MCF 10A (cell line): ENCODE measurements at places on chromosomes 1 and 21. TPM values are rescaled to one million over a fixed set of nuclear protein-coding genes. Genes with fewer than 3 reads are reported as not detected.

DNA sequence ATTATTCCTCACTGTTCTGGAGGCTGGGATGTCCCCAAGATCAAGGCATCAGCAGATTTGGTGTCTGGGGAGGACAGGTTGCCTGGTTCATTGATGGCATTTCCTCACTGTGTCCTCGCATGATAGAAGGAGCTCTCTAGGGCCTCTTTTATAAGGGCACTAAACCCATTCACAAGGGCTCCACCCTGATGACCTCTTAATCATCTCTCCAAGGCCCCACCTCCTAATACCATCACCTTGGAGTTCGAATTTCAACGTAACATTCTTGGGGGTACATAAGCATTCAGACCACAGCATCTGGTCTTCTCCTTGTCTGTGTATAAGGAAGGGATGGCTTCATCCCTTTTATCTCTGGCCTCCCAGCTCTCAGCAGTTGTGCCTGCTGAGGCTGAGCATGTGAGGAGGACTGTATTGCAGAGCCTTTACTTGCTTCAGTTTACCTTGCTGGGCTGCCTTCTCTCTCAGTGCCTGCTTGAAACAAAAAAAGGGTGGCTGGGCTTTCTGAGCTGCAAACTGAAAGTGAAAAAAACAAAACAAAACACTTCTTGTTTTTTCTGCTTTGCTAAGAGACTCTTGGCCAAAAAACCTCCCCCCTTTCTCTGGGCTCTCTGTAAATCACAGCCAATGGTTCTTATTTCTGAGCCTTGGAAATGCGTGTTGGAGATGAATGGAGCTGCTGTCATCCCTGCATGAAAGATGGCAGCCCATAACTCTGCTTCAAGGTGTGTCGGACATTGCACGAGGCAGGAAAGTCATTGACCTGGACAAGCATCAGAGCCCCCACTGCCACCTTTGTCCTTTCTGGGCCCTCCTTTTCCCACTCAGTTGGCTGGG is 75.8 kb downstream of the RHOU start:
- DNase-seq: no peak

- DNase-seq: no peak
Measured at GRCh38 chr1:5465281-5465711, 526.9 kb downstream of the NPHP4 start.

The OR2T29 gene
- total RNA-seq: not detected in 2 replicates

GRCh38 chr1:1207571-1207892 is 1.1 kb upstream of the TNFRSF18 start:
- no peak for DNase-seq

- no peak for DNase-seq
Measured at GRCh38 chr21:33069645-33069993, 322 bp upstream of the OLIG1 start.

The CD101 gene
- total RNA-seq: 0.37 and 0.42 TPM in 2 replicates

DNA sequence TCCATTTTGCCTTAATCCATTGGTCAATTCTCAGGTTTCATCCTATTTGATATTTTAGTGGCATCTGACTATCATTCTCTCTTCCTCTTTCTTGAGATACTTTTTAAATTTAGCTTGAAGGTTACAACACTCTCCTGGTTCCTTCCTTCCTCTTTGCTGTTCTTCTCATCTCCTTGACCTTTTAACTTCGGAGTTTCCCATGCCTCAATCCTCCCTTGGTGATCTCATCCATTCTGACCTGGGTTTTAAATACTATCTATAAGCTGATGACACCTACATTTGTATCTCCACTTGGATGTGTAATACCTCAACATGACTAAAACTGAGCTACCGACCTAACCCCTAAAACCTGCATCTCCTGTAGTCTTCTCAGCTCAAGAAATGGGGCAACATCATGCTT is 4.8 kb upstream of the ZNF687 start:
- DNase-seq: no peak

The SPRR2B gene
- not detected in 2 replicates for total RNA-seq

GRCh38 chr1:38083541-38083940 is 36.9 kb upstream of the POU3F1 start:
- DNase-seq: no peak

DNA sequence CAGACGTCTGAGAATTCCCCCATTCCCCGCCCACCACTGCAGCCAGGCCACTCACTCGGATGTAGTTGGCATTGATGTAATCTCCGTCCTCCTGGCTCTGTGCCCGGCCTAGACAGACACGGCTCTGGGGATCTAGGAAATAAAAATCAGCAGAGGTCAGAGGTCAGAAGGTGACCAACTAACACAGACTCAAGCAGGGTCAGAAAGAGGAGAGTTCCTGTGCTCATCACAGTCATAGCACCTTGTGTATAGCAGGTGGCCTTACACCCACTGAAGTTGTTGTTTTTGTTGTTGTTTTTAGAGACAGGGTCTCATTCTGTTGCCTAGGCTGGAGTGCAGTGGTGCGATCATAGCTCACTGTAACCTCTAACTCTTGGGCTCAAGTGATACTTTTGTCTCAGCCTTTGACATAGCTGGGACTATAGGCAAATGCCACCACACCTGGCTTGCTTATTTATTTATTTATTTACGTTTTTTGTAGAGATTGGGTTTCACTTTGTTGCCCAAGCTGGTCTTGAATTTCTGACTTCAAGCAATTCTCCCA is 4.9 kb downstream of the PTPN7 start:
- DNase-seq: peak; percentile 92

The KRTAP19-1 gene
- not detected in 2 replicates for total RNA-seq

GRCh38 chr21:46622226-46622625 is 13.2 kb upstream of the PRMT2 start:
- no peak for DNase-seq

DNA sequence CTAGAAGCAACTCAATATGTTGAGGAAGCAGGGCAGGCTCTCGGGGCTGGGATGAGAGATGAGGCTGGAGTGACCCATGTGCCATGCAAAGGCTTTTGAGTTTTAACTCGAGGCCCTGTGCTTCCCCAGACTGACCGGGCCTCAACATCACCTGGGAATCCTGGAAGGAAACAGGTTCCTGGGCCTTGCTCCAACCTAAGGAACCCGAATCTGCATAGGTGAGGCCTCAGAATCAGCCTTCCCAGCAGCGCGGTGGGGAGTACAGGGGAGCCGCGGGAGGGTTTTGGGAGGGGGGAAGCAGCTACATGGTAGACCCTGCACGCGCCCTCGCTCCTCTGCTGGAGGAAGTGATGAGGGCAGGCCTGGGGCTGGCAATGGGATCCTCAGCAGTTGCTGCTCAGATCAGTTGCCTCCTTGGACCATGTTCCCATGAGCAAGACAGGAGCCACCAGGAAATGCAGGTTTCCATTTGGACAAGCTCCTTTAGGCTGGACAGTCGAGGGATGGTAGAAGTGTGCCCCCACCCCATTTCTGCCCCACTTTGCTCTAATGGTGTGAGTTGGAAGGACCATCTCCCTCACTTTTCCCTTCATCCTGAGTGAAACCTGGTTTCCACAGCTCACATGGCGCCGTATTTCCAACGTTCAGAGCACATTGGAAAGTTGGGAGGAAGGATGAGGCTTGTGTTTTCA is 4.5 kb upstream of the KIAA1614 start:
- no peak for DNase-seq

GRCh38 chr1:4755864-4756504 is 101.6 kb downstream of the AJAP1 start:
- DNase-seq: no peak

DNA sequence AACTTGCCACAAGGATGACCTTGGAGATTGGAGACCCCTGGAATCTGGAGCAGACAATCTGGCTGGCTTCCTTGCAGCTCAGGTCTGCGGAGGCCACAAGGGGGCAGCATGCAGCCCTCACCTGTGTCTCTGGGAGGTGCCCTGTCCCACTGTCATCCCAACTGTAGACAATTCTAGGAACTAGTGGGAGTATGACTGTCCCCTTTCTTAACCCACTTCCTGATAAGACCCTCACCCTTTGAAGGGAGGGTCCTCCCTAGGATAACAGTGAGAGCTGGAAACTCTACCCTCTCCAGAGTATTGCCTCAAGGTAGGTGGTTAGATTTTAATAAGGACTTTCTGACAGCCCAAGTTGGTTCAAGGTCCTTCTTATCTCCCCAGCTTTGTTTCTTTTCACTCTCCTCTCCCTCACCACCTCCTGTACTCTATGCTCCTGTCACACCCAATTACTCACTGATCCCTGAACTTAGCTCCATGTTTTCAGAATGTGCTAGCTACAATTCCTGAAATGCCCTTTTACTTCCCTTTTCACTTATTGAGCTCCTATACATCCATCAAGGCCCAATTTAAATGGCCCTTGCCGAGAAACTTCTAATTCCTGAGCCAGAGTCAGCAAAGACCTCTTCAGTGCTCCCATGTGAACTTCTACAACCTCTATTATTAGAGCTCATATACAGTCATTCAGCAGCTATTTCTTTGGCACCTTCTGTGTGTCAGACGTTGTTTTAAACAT is 9.2 kb upstream of the KCNQ4 start:
- peak; percentile 52 for DNase-seq

DNA sequence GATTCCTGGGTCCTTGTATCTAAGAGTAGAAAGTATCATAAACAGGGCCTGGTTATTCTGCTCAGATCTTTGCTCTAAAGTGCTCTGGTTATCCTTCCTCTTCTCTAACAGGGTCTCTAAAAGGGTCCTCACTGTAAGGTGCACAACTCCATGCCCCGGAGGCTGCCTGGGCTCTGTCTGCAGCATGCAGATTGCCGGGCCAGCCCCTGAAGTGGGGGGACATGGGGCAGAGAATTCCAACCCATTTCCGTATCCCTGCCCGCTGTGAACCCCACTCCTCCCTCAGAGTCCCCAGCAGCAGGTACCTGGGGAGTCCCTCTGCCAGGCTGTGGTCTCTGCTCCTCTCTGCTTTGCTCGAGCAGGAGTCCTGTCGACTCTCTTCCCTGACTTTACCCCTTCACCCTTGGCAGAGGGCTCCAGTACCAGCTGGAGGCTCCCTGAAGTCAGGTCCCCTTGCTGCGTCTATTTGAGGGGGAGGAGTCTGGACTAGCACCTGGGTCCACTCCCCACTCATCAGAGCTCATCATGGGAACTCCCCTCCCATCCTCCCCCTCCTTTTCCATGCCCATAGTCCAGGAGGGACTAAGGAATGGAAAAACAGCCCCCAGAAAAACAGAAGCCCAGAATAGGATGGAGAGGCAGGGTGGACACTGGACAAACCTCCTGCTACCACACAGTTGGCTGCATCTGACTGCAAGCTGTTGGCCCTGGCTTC is 12.1 kb downstream of the BLACAT1 start:
- DNase-seq: no peak

DNA sequence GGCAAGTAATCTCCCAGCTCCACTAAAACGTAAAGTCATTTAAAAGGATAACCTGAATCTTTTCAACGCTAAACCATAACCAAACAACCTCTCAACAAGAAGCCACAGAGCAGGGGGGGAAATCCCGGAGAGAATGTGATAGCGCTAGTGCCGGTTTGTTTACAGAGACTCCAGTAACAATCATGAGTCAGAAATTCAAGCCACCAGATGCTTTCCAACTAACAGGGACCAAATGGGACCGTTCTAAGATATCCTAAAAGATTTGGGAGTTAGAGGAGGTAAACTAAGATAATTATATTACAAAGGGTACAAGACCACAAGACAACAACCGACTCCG is 825 bp downstream of the DCAF8 start:
- DNase-seq: peak; percentile 86

DNA sequence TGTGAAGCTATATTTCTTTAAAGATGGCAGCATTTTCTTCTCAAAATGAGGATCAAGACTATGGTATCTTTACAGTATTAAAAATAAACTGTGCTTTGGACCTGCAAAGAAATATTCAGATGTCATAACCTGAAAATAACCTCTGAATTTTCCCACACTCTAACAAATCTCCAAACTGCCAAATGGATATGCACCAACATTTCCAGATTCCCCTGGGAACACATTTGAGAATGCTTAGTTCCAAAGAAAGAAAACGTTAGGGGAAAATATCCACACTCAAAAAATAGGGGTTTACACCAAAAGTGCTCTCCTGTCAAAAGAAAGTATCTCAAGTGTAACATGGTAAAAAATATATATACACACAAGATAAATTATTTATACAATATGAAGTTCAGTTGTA is 69.1 kb upstream of the ARHGAP29 start:
- DNase-seq: no peak

DNA sequence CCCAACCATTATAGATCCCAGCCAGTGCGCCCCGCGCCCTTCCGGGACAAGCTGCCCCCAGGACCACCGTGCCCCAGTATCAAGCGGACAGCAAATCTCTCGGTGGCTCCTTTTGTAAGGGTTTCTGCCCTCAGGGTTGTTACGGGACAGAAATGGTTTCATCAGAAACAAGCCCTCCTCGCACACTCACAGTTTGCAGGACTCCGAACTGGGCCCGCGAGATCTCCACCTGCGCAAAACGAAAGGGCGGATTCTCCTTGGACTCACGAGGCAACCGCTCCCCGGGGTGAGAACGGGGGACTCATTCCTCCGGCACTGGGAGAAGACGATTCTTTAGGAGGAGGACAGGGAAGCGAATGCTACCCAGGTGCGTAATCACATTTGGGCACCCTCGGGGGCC is 51.1 kb upstream of the H6PD start:
- no peak for DNase-seq

DNA sequence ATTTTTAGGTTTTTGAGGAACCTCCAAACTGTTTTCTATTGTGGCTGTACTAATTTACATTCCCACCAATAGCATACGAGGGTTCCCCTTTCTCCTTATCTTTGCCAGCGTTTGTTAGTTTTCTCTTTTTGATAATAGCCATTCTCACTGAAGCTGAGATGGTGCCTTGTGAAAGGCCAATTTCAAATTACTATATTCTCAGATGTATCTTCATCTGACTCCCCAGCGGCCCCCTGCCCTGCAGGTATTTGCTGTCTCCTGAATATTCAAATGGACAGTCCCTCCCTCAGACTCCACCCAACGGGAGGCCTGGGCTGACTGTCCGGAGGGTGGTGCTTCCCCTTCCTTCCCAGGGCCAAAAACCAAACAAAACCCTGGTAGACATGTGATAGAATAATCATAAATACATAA is 33.5 kb upstream of the TARBP1 start:
- DNase-seq: no peak

GRCh38 chr21:45753445-45753844 is 109.9 kb downstream of the PCBP3 start:
- no peak for DNase-seq

GRCh38 chr1:208149776-208150514 is 94.2 kb downstream of the PLXNA2 start:
- no peak for DNase-seq

GRCh38 chr1:156114919-156115513 is 505 bp downstream of the LMNA start:
- no peak for DNase-seq

The CGN gene
- total RNA-seq: 0.32 and 0.33 TPM in 2 replicates

- DNase-seq: no peak
Measured at GRCh38 chr1:72111662-72112061, 170.7 kb downstream of the NEGR1 start.
